ENCODE measurements at places on chromosomes 1 and 21. TPM values are rescaled to one million over a fixed set of nuclear protein-coding genes. Genes with fewer than 3 reads are reported as not detected.

Gene KRTAP19-1
- not detected for total RNA-seq

Gene STPG1
- total RNA-seq = 3.6 TPM

Gene FCN3
- not detected for total RNA-seq

Gene SPATA1
- total RNA-seq = under 0.01 TPM

Measured in IMR-90 (cell line).